ENCODE measurements at places on chromosomes 7 and 10. TPM values are rescaled to one million over a fixed set of nuclear protein-coding genes. Genes with fewer than 3 reads are reported as not detected.

DNA sequence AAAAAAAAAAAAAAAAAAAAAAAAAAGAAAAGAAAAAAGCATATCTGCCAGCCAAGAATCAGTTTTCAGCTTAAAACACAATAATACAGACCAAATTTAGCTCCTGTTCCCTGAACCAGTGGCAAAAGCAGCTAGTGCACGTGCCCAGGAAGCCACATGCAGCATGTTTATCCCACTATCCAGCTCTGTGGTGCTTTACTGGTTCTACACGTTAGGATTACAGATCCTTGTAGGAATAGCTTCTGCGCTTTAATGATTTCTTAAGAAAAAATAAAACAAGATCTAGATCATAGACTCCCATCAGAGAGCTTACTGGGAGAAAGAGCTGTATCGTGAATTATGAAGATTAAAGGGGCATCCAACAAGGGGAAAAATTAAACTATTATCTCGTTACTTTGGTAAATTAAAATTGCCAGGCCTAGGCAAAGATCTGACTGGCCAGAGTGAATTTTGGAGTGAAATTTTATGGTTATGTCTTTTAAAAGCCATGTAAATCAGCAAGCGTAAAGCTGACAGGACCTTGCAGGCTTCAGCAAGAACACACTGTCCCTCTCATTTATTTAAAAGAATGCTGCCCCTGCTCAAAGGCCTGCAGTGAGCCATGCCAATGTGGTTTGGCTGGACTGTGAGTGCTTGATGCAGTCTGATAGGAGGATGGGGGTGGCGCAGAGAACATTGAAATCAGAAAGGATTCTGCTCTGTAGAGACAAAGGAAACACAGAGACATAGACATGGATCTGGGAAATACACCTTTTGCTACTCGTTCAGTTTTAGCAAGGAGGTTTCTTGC is 177.3 kb upstream of the PHYHIPL start:
- H3K4me1 ChIP-seq = no peaks in the 10 kb centered on the region
- no peak overlapping the region for H3K4me3 ChIP-seq
- no peak overlapping the region for H3K27ac ChIP-seq
- DNase-seq = no peak
- H3K36me3 ChIP-seq = no peaks in the 10 kb centered on the region
- H3K27me3 ChIP-seq = peaks cover 2% of the 10 kb centered on the region

GRCh38 chr7:143300959-143301935 is 13.1 kb downstream of the CASP2 start:
- H3K27me3 ChIP-seq = no peaks in the 10 kb centered on the region
- peak; percentile 94 for DNase-seq
- no peak overlapping the region for H3K4me3 ChIP-seq
- peaks cover 13% of the 10 kb centered on the region for H3K4me1 ChIP-seq
- peaks cover 46% of the 10 kb centered on the region for H3K36me3 ChIP-seq
- no peak overlapping the region for H3K27ac ChIP-seq

Gene PPP1R3C
- 61.7 TPM for total RNA-seq

DNA sequence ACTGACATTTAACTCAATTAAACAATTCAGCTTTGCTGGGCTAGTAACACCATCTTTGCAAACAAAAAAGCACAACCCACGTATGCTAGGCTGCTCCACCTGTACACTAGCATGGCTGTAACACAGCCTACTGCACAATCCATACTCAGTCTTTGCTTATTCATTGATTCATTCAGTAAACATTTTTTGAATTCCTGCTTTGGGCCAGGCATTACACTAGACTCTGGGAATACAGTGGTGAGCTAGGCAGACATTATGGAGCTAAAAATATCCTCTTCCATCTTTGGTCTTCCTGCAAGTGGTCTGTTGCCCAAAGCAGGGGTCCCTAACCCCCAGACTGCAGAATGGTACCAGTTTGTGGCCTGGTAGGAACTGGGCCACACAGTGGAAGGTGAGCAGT is 9.9 kb downstream of the CNNM1 start:
- H3K27ac ChIP-seq = no peak overlapping the region
- no peaks in the 10 kb centered on the region for H3K36me3 ChIP-seq
- peaks cover 2% of the 10 kb centered on the region for H3K27me3 ChIP-seq
- peaks cover 2% of the 10 kb centered on the region for H3K4me1 ChIP-seq

Gene GDF2
- not detected for total RNA-seq

DNA sequence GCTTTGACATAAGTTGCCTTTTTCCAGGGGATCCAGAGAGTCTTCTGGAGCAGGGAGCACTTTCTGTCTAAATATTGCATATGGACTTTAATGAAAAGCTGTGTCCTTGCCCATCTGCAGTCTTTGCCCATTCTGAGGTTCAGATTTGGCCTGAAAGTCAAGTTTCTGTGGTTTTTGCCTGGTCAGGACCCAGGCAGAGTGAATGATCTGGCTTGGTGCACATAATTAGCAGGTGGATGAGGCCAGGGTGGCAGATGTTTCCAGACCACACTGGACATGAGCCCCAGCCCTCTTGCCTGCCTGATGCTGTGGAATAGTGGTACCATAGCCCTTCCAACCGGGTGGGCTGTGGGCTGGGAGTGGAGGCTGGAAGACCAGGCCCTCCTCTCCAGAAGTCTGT is 11.0 kb downstream of the HECW1 start:
- no peak for DNase-seq
- H3K4me1 ChIP-seq = peaks cover 11% of the 10 kb centered on the region
- no peak overlapping the region for H3K4me3 ChIP-seq
- peaks cover 3% of the 10 kb centered on the region for H3K27me3 ChIP-seq
- no peaks in the 10 kb centered on the region for H3K36me3 ChIP-seq
- no peak overlapping the region for H3K27ac ChIP-seq

Gene ADCYAP1R1
- total RNA-seq = not detected

DNA sequence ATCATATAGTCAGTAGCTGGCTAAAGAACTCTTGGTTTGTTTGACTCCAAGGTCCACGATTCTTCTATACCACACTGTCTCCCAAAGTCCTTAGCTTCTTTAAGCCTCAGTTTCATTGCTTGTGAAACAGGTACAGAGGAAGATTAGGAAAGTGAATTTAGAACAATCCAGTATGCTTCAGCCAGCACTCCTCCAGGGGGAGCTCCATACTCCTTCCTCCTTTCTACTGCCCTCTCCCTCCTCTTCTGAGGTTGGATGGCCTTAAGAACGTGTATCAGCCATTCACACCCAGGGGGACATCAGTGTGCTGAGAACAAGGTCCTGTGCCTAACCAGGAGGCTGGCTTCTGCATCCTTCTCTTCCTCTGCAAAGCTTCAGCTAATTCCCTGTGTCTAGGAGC is 54.8 kb upstream of the CALD1 start:
- no peak overlapping the region for H3K4me3 ChIP-seq
- no peaks in the 10 kb centered on the region for H3K36me3 ChIP-seq
- peaks cover 16% of the 10 kb centered on the region for H3K4me1 ChIP-seq
- H3K27me3 ChIP-seq = no peaks in the 10 kb centered on the region
- peak; percentile 54 for DNase-seq

DNA sequence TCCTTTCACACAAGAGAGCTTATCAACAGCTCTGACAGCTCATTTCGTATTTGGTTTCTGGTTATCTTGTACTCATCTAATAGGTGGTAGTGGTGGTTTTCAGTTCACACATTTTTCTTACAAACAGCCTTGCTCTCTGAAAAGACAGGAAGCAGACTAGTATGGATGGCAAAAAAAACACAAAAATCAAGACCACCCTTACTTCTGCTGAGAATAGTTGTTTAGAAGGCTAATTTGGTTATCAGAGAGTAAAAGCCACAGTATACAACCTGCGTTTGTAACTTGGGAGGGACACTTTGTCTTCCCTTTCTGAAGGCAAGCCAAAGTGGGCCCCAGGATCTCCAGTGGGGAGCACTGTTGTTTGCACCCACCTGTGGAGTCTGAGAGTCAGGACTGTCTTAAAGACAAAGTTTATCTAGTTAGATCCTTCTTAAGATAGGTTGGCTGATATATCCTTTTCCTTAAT is 68.0 kb downstream of the PIP4K2A start:
- no peak overlapping the region for H3K27ac ChIP-seq
- peaks cover 15% of the 10 kb centered on the region for H3K4me1 ChIP-seq
- no peaks in the 10 kb centered on the region for H3K36me3 ChIP-seq

- peaks cover 2% of the 10 kb centered on the region for H3K27me3 ChIP-seq
- no peaks in the 10 kb centered on the region for H3K4me1 ChIP-seq
- H3K4me3 ChIP-seq = no peak overlapping the region
- no peak for DNase-seq
- no peak overlapping the region for H3K27ac ChIP-seq
These were observed 33.5 kb downstream of the FGFBP3 start for GRCh38 chr10:91875779-91876178.

Gene SFTPD
- total RNA-seq = not detected

DNA sequence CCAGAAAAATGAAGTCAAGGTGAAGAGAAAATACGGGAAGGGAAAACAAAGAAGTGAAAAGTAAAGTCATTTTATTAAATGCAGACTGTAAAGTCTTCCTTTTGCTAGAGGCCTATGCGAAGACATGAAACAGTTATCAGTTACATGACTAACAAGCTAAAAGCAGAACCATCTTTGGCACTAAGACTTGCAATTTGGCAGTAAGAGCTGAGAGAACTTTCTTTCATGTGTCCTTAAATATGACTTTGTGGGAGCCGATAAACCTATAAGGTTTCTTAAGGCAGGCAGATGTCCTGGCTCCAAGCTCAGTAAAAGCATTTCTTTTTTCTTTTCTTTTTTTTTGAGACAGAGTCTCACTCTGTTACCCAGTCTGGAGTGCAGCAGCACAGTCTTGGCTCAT is 10.4 kb downstream of the ANLN start:
- H3K27me3 ChIP-seq = no peaks in the 10 kb centered on the region
- peaks cover 9% of the 10 kb centered on the region for H3K36me3 ChIP-seq
- H3K27ac ChIP-seq = no peak overlapping the region
- H3K4me1 ChIP-seq = peaks cover 2% of the 10 kb centered on the region
- H3K4me3 ChIP-seq = no peak overlapping the region
- DNase-seq = peak; percentile 29

- peaks cover 11% of the 10 kb centered on the region for H3K27me3 ChIP-seq
- no peak overlapping the region for H3K27ac ChIP-seq
- DNase-seq = no peak
- no peaks in the 10 kb centered on the region for H3K36me3 ChIP-seq
- H3K4me1 ChIP-seq = peaks cover 5% of the 10 kb centered on the region
- no peak overlapping the region for H3K4me3 ChIP-seq
These were observed 61.2 kb upstream of the INPP5A start for GRCh38 chr10:132476146-132477065.

DNA sequence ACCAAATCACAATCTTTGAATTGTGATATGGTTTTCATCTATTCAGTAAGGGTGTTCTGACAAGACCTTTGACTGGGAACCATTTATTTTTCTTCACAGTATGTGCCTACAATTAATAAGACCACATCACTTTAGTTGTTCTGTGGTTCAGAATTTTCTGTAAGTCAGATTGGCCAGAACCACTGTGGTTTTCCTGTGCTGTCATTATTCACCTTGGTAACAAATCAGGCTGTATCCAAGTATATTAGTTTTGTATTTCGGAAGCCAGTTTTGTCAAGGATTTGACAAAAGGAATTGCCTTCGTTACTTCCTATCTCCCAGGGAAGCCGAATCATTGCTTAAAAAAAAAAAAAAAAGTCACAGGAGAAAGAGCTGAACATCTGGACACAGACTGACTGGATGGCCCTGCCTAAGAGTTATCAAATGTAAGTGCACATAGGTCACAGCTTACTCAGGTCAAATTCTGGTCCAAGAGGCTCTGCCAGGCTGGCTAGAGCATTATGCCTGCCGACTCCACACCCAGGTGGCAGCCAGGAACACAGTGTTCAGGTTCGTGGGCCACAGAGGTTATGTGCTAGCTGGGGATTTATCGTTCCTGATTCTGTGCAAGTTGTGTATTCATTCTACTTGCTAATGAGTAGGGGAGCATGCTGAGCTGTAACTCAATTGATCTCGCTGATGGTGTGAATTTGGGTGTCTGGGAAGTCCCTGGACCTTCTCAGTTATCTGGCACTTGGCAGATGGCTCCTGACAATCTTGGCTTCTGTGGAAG is 175.3 kb downstream of the JAZF1 start:
- peaks cover 2% of the 10 kb centered on the region for H3K4me1 ChIP-seq
- no peak overlapping the region for H3K27ac ChIP-seq
- H3K27me3 ChIP-seq = no peaks in the 10 kb centered on the region

DNA sequence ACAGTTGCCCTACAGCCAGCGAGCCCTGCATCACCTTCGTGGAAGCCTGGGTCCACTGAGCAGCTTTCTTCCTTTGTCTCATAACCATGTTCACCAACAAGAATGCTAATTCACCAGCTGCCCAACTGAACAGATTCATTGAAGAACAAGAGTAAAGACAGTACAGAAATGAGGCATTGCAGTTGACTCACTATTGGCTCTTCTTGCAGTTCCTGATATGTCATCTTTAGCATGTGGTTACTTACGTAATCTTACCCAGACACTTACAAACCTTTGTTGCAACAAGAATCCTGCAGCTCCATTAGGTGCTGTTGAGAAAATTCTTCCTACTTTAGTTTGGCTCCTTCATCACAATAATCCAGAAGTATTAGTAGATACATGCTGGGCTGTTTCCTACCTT is 174.0 kb upstream of the TPK1 start:
- no peak overlapping the region for H3K27ac ChIP-seq
- no peak for DNase-seq
- no peaks in the 10 kb centered on the region for H3K36me3 ChIP-seq
- H3K27me3 ChIP-seq = no peaks in the 10 kb centered on the region
- no peaks in the 10 kb centered on the region for H3K4me1 ChIP-seq

Gene FFAR4
- not detected for total RNA-seq

DNA sequence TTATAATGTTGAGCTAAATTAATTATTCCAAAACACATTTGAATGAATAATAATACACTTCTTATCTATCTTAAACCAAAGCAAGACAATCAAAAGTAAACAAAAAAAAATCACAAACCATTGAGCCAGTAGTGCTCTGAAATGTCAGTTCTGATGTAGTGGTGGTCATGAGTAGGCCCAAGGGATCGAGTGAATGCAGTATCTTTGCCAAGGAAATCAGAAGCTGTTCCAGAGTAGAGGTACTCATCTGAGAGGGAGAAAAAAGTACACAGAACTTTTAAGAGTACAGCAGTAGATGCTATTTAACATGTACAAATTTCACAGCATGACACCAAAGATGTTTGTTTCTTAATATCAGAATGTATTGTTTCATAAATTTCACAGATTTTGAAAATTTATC is 121.5 kb downstream of the SEMA3D start:
- H3K4me3 ChIP-seq = no peak overlapping the region
- no peaks in the 10 kb centered on the region for H3K36me3 ChIP-seq
- peaks cover 3% of the 10 kb centered on the region for H3K27me3 ChIP-seq

DNA sequence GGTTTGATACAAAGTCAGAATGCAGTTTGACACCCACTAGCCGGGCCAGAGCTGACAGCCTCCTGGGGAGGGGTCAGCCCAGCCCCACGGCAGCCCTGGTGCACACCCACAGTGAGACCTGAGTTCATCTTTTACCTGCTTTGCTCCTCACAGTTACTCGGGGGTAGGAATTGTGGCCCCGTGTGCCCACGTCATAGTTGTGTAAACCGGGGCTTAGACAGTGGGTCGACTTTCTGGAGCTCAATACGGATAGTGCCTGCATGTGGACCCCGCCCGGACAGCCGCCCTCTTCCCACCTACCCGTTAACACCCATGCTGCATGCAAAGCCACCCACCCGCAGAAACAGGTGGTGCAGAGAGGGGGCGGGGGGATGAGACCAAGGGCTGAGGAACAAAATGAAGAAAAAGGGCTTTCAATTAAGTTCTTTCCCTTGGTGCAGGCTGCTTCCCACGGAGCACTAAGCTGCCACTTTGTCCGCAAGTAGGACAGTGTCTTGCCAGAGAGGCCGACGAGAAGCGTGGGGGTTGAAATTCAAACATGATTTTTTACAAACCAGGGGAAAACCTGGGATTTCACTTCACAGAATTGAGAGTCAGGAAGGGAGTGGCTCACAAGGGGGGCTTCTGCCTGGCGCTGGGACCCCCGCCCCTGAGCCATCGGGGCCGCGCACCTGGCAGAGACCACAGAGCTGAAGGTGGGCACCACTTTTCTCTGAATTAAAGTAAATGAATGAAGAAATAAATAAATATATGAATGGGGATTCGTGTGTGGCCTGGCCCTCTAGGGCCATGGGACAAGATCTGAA is 24.6 kb upstream of the FOXL3 start:
- no peaks in the 10 kb centered on the region for H3K4me1 ChIP-seq
- H3K36me3 ChIP-seq = peaks cover 12% of the 10 kb centered on the region
- DNase-seq = no peak
- H3K27me3 ChIP-seq = peaks cover 3% of the 10 kb centered on the region

Gene FIGNL1
- total RNA-seq = 27.1 TPM
